Activated T-cell treated with anti-CD3 and anti-CD28 coated beads, Interleukin-2, amount 50 U/mL, for 1 hour (primary cell): ENCODE measurements at places on chromosomes 13 and 19.
A peak's percentile ranks its signal among the peaks of the same experiment; 100 is the strongest.

GRCh38 chr19:14505488-14506239 is 9.7 kb upstream of the GIPC1 start:
- peak; percentile 78 for DNase-seq

GRCh38 chr13:98559169-98559568 is 17.7 kb downstream of the STK24 start:
- no peak for DNase-seq

DNA sequence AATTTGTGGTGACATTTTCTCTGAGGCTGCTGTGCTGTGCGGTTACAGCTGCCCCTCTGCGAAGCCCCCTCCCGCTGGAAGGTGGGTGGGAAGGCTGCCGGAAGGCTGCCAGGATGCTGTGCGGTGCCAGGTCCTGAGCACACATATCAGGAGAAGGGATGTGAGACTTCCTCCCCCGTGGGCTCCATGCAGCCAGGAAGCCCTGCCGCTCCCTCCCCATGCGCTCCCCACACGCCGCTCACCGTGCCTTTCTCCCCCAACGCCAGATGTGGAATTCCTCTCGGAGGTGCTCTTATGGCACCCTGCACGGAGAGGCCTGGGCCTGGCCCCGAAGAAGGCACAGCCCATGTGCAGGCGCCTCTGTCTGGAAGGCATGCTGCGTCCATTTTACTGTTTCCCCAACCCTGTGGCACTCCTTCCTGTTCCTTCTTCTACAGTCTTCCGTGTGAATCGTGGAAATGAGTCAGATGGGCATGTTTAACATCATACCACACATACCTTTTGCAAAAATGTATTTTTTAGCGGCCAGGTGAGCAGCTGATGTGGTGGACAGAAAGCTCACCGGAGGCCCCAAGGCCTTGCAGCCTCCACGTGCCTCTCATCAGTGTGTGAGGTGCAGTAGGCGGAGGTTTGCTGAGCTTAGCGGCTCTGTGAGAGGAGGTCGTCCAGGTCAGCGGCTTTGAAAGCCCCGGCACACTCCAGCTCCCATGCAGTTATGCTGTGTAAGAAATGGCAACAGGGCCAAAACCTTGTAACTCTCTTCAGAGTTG is 88.0 kb downstream of the ATP11A start:
- no peak for DNase-seq

DNA sequence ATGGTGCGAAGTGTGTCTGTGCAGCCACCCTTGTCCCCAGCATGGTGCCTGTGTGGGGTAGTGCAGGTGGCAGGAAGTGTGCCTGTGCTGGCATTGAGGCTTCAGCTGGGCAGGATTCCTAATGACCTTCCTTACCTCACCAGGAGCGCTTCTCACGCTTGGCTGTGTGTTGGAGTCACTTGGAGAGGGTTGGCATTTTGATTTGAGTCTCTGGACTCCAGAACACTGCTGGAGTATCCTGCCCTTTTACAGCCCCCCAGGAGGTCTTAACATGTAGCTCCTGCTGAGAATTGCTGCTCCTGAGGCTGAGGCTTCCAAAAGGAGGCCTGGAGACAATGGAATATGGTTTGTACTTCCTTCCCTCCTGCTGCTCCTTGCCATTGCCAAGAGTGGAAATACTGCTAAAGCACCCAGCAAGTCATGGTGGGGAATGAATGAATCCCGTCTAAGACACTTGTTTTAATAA is 87.1 kb downstream of the ARHGEF7 start:
- no peak for DNase-seq

GRCh38 chr13:96762876-96763275 is 231.4 kb downstream of the OXGR1 start:
- no peak for DNase-seq

DNA sequence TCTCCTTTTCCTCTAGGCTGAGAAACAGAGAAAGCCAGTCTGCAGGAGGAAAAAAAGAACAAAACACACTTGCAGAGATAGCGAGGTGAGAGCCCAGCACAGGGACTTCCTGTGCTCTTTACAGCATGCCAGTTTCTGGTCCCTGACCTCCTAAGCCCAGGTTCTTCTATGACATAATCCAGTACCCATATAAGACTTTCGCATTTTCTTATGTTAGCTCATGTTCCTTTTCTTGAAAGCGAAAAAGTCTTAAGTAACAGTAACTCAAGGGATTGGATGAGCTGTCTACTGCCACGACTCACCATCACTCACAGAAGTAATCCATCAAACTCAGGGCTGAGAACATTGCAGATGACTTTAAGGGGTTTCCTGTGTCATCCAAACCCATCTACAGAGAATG is 17.4 kb downstream of the CCDC70 start:
- DNase-seq, result no peak

GRCh38 chr19:58586133-58586765 is 13.1 kb upstream of the MZF1 start:
- no peak for DNase-seq

DNA sequence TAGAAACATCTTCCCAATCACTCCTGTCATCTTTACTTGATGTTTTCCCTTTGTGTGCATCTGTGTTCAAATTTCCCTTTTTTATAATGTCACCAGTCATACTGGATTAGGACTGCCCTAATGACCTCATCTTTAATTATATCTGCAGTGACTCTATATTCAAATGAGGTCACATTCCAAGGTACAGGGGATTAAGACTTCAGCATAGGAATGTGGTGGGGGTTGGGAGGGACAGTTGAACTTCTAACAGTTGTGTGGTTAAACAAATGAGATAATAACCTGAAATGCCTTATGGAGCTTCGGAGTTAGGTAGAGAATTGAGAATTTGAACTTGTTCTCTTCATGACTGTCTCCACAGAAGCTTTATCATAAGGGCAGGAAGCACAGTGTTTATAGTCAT is 23.0 kb downstream of the PAN3 start:
- no peak for DNase-seq

GRCh38 chr13:25990801-25991200 is 61.0 kb downstream of the SHISA2 start:
- no peak for DNase-seq

DNA sequence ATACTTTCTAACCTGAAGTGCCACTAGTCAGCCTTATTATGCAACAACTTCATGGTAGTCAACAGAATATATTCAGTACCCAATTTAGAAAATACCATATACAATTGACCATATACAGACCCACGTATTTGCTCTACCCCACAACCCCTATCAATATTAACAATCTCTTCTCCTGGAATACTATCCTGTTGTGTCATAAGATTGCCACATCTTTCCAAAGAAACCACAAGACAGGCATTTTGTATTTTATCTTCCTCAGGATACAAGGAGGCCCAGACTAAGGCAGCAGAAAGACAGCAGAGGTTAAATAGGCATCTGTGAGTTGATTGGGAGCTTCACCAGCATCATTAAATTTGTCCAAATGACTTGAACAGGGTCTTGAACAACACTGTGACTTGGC is 4.5 kb downstream of the SPART start:
- DNase-seq, result no peak

DNA sequence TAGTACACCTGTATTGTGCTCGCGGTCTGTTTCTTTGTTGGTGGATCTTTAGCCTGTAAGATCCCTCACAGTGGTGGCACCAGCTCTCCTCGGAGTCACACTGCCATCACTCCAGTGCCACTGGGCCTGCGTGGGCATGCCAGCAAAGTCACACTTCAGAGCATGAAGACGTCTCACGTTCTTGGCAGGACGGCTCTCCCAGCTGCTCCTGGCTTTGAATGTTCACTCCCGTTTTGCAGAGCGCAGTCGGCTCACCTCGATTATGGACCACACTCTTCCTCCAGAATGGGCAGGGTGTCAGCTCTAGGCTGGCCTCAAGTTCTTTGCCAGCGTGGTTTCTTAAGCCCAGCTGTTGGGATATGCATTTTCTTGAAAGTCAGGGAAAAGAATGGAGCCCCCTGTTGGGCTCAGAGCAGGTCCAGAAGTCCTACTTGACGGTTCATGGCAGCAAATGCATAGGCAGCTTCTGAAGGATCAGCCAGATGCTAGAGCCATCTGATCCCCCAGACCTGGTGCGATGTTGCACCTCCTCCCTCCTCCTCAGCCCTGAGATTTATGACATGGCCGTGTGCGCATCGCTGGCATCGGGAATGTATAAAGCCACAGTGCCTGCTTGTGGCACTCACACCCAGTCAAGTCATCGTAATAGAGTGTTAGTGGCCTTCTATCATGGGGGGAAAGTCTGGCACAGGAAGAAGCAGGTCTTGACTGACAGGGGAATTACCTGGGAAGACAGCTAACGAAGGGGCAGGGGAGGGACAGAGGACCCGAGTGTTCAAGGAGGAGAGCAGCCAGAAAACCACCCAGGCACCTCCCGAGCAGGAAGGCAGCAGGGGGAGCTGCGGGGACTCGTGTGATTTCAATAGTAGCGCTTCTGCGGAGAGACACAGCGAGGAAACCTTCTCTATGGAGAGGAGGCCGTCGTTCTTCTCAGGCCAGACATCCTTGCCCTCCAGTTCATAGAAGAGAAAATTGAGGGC is 40.2 kb upstream of the NPAS1 start:
- no peak for DNase-seq

- DNase-seq, result no peak
These were observed 789.1 kb downstream of the GPC5 start for GRCh38 chr13:92187378-92187989.

- no peak for DNase-seq
These were observed 47.4 kb downstream of the TNFRSF19 start for GRCh38 chr13:23617551-23618024.

- DNase-seq, result no peak
These were observed 66.7 kb downstream of the PEX11G start for GRCh38 chr19:7421941-7422744.

DNA sequence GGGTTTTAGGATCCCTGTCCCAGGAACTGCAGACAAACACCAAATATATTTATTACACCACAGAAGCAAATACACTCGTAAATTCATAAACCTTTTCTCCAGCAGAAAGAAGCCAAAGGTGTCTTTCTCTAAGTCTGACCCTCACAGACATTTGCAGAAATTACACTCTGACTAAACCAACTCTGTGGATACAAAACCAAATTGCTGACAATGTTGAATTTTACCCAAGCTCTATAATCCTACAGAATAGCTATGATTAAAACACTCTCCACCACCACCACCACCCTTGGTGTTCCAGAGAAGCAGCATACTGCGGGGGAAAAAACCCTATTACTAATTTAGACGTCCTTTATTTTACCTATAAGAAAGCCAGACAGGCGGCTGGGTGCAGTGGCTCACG is 5.2 kb downstream of the ZNF564 start:
- DNase-seq, result no peak

GRCh38 chr19:19480688-19481087 is 34.7 kb downstream of the TSSK6 start:
- DNase-seq, result no peak

GRCh38 chr13:21354721-21355120 is 104.4 kb downstream of the ZDHHC20 start:
- no peak for DNase-seq

DNA sequence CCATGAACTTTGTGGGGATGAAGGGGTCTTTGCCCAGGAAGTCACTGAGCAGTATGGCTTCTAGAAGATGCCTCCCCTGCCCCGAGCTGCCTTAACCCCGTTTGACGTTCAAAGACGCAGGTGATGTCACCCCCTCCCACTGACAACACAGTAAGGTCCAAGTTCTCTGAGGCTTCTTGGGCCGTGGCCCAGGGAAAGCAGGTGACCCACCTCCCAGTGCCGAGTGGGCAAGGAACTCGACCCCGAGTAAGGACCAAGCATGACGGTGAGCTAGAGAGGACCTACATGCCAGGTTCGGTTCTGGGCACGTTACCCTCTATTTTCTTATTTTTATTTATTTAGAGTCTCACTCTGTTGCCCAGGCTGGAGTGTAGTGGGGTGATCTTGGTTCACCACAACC is 81.3 kb downstream of the SLC6A16 start:
- DNase-seq, result no peak

GRCh38 chr13:110538632-110539031 is 22.9 kb downstream of the RAB20 start:
- DNase-seq, result no peak

DNA sequence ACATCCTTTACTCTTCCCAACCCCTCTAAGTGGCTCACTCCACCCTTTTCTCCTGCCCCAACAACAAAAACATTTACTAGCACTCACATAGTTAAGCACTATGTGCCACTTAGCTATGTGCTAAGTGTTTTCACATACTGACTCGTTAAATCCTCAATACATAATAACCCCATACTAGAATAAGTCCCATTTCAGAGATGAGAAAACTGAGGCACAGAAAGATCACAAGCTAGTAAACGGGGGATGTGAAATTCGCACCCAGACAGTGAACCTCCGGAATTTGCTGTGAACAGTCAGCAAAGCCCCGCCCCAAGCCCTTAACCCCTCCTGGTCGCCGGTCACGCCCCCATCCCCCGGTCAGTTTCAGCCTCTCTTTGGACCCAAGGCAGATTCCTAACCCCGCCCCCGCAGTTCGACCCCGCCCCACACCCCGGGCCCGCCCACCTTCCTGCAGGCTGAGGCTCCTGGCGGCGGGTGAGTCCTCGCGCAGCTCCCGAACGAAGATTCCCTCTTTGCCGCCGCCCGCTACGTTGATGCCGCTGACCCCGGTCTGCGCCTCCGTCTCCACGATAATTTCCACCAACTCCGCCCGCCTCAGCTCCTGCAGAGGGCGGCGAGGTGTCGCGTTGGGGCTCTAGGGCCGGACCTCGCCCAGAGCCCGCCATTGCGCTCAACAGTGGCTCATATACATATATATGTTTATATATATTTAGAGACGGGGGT is 9.8 kb downstream of the PRX start:
- peak; percentile 76 for DNase-seq

DNA sequence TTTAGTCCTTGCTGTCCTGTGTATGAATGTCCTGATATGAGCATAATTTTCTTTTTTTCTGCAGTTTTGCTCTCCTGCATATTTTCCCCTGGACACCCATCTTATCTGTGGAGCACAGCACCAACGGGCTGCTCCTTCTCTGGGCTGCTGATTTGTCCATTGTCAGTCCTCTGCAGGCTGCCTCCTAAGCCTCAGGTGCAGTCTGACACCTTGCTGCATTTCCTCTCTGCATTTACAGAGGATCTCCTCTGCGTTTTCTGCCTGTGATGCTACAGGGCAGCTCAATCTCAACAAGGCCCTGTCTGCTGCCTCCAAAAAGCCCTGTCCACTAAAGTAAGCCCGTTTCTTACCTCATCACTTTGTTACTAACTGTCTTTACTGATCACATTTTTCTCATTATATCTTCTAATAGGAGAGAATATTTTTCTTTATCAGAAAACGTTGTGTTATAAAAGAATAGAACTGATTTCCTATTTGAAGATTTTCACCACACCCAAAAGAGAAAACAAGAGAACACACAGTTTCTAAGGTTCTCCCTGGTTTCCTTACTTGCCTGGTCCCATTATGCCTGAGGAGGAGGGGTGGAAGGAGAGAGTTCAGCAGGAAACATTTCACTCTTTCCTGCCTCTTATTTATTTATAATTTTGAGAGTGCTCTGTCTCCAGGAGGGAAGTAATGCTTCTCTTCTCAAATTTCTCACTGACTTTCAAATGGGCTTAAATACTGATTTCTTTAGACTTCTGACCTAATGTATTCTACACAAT is 65.6 kb upstream of the TDRD3 start:
- DNase-seq, result no peak

GRCh38 chr19:1470305-1471009 is 8.6 kb downstream of the C19orf25 start:
- peak; percentile 77 for DNase-seq

- no peak for DNase-seq
These were observed 35.0 kb downstream of the ATP11A start for GRCh38 chr13:112724788-112725345.
